ENCODE measurements at places on chromosomes 1 and 21.

DNA sequence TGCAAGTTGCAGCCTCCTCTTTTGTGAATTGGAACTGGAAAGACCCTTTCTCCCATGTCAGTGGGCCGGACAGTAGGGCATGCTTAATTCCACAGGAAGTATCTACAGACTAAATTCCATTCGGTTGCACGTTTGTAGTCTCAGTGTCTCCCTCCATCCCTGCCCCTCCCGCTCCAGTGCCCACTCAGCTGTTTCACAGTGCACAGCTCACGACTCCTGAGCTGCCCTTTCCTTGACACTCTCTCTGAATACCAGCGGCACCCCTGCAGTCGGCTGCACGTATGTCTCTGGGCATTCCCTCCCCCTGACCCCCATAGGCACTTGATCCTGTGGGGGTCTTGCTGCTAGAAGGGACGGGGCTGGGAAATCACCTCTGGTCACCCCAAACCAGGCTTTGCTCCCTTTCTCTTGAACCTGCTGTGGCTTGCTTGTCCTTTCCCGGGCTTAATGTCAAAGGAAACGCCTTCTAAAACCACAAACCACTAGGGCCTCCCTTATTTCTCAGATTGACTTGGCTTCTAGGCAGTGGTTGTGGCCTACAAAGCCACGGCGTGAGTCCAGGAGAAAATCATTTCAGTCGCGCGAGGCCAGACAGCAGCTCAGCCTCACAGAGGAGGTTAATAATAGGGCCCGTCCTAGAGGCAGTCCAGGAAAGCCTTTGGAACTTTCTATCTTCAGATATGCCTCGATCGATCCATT is 365.3 kb upstream of the PROX1 start:
- DNase-seq, result no peak

DNA sequence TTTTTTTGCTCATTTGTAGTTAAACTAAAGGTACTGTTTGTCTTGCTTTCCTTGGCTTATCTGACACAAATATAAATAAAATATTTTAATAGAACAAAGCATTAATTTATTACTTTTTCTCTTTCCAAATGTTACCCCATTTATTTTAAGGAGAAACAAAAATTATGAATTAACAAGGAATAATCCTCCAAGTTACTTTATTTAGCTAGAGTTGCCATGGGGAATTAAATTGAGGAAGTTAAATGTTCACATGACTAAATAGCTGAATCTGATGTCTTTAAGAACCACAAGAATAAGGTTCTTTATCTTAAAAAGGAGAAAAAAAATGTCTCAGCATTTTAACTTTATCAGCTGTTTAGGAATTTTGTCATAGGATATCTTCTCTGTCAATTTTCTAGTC is 12.3 kb downstream of the ATG4C start:
- no peak for DNase-seq

GRCh38 chr1:3186526-3186921 is 117.5 kb downstream of the PRDM16 start:
- no peak for DNase-seq

GRCh38 chr1:156445789-156446263 is 54.7 kb downstream of the MEF2D start:
- peak; percentile 92 for DNase-seq

- no peak for DNase-seq
These were observed 75.7 kb upstream of the PGBD5 start for GRCh38 chr1:230501849-230502248.

DNA sequence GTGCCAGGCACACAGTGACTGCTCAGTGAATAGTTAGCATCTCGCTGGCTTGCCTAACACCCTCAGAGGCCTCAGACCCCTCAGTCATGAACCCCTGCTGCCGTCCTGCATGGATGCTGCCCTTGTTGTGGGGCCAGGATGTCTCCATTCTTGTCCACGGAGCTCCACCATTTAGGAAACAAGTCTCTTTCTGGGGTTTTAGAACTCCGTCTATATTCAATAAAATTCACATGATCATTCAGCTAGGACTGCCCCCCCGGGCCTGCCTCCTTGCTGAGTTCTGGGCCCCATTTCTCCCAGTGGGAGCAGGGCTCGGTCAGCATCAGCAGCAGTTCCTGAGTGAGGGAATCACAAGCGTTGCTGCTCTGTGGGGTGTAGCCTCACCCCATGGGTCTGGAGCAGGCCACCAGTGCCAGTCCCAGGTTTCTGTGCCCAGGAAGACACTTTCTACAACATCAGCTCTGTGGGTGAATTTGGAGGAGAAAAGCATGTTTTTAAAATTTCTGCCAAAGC is 134.1 kb downstream of the RHOU start:
- no peak for DNase-seq

- DNase-seq, result no peak
These were observed 1202.3 kb downstream of the NCAM2 start for GRCh38 chr21:22200378-22201092.

DNA sequence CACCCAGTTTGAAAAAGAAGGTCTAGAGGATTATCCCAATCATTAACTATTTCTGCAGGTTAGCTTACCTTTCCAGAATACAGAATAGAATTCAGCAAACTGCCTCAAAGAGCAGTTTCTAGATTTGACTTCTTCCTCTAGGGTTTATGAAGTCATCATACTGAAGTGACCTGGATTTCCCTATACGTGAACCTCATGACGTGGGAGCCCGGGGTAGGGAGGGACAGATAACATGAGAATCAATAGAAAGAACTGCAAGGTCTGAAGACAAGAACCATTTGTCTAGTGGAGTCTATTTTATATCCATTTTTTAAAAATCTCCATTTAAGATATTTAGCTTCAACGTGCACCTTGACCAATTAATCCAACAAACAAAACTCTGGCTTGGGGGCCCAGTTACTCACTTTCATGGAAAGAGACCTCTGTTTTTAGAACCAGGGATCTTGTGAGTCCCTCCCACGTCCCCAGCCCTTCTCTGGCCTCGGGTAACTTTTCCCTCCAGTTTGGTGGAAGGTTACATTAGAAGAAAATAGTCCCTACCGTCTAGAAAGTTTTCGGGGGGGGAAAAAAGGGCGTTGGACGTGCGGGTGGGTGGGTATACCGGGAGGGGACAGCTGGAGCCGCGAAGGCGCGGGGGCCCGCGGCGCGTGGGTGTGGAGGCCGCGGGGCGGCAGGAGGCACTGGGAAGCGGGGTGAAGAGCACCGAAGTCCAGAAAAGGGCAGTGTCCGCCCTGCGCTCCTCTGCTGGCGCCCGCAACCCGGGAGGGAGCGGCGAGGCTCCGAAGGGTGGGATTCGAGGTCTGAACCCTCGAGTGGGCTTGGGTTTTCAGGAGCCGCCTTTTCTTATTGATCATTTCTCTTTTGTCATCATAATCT is 13.8 kb upstream of the POGZ start:
- peak; percentile 65 for DNase-seq

- DNase-seq, result no peak
These were observed 192.3 kb downstream of the FCRL5 start for GRCh38 chr1:157360023-157360390.

DNA sequence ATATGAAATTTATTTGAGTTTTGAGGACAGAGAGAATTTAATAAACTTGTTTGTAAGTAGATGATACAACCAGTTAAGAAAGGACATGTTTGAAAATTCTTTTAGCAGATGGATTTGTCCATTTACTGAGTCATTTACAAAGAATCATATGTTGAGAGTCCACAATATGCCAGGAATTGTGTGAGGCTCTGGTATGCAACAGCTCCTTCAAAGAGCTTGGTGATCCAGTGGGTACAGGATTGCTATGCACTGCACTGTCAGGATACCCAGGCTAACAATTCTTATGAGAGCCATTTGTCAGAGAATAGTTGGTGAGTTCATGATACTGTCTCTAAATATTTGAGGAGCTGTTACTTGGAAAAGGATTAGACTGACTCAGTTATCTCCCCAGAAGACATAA is 11.0 kb downstream of the DNM3 start:
- DNase-seq, result no peak

DNA sequence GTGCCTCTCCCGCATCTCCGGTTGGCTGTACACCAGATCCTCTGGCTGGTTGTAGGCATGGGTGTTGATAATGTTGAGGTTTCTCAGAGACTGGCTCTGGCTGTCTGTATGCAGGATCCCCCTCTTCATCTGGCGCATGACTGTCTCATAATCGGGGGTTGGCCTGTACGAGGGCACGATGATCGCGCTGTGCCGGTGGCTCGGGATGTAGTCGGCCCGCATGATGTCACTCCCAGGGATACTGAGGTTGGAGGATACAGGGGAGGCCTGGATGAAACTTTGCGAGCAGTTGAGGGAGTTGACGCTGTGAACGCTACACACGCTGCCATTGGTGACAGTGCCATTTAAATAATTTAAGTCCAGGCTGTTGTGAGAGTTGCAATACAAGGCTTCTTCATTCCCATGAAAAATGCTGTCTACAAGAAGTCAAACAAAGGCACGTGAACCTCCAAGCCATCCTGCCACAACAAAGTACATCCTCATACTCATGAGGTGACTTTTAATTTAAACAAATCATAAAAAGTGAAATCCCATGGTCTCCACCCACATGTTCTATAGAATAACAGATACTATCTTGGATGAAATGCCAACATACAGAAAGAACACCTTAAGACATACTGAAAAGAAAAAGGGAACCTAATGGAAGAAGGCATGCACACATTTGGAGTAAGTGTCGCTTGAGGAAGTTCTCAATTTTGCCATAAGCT is 103.6 kb downstream of the SMYD2 start:
- no peak for DNase-seq

- DNase-seq, result no peak
These were observed 272.4 kb downstream of the TPR start for GRCh38 chr1:186102547-186103148.

DNA sequence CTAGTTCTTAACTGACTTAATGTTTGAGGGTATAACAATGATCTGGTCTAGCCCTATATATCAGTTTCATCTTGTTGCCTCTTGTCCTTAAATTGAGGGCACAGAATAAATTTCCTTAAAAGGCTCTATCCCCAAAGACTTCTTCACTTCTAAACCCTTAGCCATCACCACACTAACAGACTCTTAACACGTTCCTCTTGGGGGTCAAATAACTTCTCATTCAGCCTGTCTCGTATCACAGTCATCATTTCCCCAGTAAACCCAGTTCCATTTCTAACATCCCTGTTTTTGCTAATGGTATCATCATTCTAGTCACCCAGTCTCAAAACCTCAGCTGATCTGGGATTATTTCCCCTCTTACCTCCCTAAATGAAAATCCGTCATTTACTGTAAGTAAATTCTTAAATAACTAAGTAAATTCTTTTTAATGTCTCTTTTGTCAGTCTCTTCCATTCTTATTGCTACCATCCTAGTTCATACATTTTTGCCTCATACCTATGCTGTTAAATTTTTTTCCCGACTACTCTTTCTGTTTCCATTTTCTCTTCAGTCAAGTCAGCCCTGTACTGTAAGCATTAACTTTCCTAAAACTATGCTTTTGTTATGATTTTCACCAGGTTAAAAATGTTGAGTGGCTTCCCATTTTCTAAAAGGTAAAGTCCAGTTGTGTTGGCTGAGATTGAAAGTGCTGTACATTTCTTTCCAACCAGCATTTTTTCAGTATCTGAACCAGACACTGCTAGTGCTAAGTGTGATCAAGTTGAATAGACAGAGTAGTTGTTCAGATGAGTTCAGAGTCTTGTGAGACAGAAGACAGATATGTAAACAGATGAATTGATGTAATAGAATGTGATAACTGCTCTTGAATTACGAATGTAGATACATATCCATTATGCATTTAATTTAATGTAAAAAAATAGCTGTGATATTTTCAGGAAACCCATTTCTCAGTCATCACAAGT is 6.9 kb downstream of the CTTNBP2NL start:
- DNase-seq, result no peak

- DNase-seq, result peak; percentile 28
These were observed 34.5 kb upstream of the CSF3R start for GRCh38 chr1:36517011-36517771.

GRCh38 chr21:42384156-42384945 is 11.5 kb downstream of the TMPRSS3 start:
- DNase-seq, result no peak

- no peak for DNase-seq
These were observed 5.8 kb downstream of the CAPN8 start for GRCh38 chr1:223659711-223660110.

GRCh38 chr1:93566227-93566626 is 115.4 kb downstream of the BCAR3 start:
- DNase-seq, result no peak

GRCh38 chr1:205632669-205633169 is 908 bp upstream of the ELK4 start:
- no peak for DNase-seq

- DNase-seq, result peak; percentile 70
These were observed at the start of gene CD244 for GRCh38 chr1:160862203-160863060. Gene CD244 (minus strand): TSS chr1:160862887. CDS start chr1:160862677, 210 bp downstream.

- DNase-seq, result no peak
These were observed 52.7 kb upstream of the WLS start for GRCh38 chr1:68285046-68285445.

- no peak for DNase-seq
These were observed 145.2 kb downstream of the NTMT2 start for GRCh38 chr1:170290991-170291390.

GRCh38 chr21:29985866-29986265 is 46.1 kb upstream of the GRIK1 start:
- no peak for DNase-seq

DNA sequence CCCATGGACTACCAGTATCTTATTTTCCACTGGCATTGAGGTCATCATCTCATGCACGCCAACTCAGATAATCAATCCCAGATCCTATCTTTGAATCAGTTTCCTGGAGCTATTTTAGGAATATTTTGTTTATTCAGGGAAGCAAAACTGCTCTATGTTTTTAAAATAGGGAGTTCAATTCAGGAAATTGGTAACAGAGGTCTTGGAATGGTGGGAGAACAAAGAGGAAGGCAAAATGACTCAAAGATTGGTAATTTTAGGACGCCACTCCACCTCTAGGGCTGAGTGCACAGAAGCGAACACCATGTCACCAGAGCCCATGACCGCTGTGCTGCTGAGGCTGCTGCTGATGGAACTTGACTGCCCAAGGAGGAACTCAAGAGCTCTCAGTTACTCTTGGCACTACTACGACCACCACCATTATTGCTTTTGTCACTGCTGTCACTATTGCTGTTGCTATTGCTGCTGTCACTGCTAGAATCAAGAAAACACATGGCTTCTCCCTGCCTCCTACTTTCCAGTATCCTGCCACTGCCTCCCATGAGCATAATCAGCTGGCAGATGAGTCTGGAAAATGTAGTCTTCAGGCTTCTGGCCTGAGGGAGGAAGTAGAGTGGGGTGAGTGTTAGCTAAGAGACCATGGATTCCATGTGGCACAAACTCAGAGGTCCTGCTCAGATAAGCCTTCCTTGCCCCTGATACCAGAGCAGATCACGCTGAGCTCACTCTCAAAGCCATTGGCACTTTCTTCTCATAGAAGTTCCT is 71.6 kb upstream of the CNIH3 start:
- no peak for DNase-seq

DNA sequence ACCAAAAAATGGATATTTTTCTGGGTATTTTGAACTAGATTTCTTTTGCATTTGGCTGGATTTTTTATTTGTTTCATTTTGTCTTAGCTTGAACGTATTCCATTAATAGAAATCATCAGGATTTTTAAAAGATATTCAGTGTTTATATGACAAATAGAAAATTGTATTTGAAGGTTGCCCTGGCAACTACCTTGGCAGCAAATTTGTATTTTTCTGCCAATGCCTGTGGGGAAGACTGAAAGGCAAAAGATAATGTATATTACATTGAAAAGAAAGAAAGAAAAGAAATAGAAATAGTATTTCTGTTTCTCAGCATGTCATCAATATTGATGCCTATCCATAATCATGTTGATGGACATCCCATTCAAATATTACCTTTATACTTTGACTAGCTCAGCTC is 16.8 kb downstream of the VCAM1 start:
- no peak for DNase-seq

Data from activated effector memory CD4-positive, alpha-beta T cell treated with anti-CD3 and anti-CD28 coated beads, Interleukin-2, amount 50 U/mL, for 16 hours (primary cell).